CD4-positive, alpha-beta T cell (primary cell): ENCODE measurements at places on chromosomes 3 and 15. TPM values are rescaled to one million over a fixed set of nuclear protein-coding genes. Genes with fewer than 3 reads are reported as not detected.

DNA sequence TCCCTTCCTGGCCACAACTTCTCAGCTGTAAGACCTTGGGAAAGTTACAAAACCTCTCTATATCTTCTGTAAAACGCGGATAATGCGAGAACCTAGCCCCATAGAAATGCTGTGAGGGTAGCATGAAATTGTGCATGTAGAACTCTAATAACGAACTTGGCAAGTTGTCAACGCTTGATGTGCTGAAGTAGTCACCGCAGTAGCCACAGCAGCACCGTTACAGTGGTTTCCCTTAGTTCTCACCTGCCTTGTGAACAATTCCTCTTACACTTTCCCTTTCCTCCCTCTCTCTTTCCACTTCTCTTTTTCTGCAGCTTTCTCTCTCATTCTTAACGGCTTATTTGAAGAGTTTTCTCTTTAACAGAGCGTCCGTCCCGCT lies 447 bp upstream of the SHQ1 start:
- DNase-seq: no peak

The MESP2 gene
- total RNA-seq: not detected

The SEMA7A gene
- total RNA-seq: 2.7 TPM

DNA sequence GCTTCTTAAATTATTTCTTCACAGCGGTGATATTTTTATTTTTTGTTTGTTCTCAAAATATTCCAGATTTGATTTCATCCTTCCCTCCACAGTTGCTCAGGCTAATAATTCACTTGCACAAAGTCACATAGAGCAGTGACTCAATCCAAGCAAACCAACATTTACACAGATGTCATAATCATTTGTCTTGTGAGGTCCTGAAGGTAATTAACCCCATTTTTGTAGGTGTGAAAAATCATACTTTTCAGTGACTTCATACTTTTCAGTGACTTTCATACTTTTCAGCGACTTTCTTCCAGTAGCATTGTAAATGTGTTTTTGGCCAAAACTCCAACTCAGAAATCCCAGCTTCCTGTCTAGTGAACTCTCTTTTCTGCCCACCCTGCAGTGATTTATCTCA lies 32.1 kb downstream of the CD200 start:
- no peak for DNase-seq

DNA sequence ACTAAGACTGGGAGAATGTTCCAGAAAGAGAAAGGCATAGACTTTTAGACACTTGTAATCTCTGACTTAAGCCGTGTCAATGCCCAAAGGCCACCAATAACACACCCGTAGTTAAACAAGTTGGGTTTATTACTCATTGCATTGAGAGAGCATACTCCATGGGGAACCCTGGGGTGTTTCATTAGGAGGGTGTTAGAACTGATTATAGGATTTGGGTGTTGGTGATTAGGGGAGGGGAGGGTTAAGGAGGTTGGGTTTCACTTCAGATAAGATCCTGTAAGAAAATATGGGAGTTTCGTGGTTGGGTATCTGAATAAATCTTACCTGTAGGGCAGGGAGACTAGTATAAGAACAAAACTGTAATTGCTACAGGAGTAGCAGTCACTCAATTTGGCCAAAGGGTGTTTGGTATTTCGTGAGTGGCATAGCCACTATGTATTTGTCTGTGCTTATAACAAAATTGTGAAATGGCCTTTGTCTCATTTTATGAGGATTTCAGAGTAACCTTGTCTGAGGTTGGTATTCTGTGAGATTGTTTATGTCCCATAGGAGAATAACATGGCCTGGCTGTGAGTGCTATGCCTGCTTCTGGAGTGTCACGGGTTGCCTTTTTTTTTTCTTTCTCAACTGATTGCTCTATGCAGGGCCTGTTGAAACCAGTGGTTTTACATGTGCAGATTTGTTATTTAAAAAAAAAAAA lies 2.9 kb downstream of the HACD3 start:
- no peak for DNase-seq
